ENCODE measurements at places on chromosomes 3 and 15.
A peak's percentile ranks its signal among the peaks of the same experiment; 100 is the strongest.

- DNase-seq, result no peak
Measured at GRCh38 chr15:29031502-29032228, 145.9 kb downstream of the APBA2 start.

DNA sequence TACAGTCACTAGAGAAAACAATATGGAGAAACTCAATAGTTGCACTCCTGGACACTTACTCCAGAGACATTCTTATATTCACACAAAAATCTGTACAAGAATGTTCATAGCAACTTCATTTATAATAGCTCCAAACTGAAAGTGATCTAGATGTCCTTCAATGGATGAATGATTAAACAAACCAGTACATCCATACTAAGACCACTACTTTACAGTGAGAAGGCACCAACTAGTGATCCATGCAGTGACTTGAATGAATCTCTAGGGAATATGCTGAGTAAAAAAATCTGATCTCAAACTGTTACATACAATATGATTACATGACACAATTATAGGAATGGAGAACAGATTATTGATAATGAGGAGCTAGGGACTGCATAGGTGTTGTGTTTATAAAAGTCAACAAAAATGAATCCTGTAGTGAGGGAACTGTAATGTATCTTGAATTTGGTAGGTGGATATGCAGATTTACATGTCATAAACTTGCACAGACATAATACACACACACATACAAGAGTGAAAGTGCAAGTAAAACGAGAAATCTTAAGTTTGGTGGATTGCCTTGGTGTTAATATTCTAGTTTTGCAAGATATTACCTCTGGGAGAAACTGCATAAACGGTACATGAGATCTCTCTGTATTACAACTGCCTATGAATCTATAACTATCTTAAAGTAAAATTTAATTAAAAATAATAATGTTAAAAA is 85.7 kb downstream of the SPATA16 start:
- DNase-seq, result no peak

- DNase-seq, result peak; percentile 16
Measured at GRCh38 chr15:28123408-28124023, 24.4 kb upstream of the OCA2 start.

DNA sequence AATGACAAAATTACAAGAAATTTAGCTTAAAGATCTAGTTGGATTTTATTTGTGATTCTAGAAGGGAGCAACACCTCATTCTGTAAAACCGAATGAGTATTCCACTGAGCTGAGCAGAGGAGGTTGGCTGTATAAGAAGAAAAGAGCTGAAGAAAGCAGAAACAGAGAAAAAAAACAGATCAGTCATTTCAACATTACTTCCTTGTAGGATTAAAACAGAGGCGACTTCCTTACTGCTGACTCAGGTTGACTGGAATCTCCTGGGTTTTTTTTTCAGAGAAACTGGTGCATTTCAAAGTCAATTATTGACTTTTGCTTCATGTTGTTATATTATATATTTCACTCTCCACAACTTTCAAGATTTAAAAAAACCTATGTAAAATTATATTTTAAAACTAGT is 368.1 kb upstream of the UBE2E2 start:
- no peak for DNase-seq

GRCh38 chr3:38254872-38255271 is 10.7 kb upstream of the SLC22A13 start:
- no peak for DNase-seq

GRCh38 chr3:168881804-168882203 is 781.7 kb downstream of the MECOM start:
- DNase-seq, result no peak

- DNase-seq, result no peak
Measured at GRCh38 chr3:191051037-191051436, 148.0 kb upstream of the OSTN start.

GRCh38 chr3:169662132-169662842 is 1.2 kb downstream of the MECOM start:
- peak; percentile 57 for DNase-seq

- DNase-seq, result no peak
Measured at GRCh38 chr3:170247875-170248274, 25.7 kb downstream of the PRKCI start.

DNA sequence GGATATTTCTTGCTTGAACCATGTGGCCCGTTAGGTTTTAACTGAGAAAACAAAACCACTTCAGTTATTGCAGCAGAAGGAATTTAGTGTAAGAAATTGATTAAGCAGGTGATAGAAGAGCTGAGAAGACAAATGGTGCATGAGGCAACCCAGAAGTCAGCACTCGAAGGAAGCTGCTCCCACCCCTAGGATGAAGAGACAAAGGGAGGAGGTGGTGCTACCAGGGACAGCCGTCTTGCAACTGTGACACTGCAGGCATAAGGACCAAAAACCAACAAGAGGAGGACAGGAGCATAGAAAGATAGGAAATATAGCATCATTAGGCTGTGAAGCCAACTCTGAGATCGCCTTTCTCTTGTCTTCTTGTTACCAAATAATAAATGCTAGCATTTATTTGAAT is 89.0 kb downstream of the IL20RB start:
- DNase-seq, result no peak

- DNase-seq, result no peak
Measured at GRCh38 chr3:189395825-189396224, 224.1 kb downstream of the TPRG1 start.

DNA sequence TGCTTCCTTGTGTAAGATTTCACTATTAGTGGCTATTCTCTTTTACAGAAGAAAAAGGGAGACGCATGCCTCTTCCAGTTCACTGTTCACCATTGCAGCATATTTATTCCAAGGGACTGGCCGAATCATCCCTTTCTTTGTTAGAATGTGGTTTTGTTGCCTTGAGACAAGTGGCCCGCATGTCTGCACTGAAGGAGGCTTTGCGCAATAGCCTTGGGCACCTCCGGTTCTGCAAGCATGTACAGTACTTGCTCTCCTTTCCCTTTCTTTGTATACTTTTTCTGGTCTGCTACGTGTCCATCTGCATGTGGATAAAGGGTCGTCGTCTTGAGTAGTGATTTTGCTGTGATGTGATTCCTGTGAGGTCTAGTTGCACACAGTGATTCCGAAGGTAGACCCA is 43.0 kb downstream of the FLNB start:
- no peak for DNase-seq

- DNase-seq, result no peak
Measured at GRCh38 chr3:10772271-10773161, 43.5 kb upstream of the SLC6A11 start.

GRCh38 chr15:76337696-76338485 is 1.3 kb downstream of the ISL2 start:
- no peak for DNase-seq

- DNase-seq, result no peak
Measured at GRCh38 chr3:151894219-151894618, 20.8 kb downstream of the SUCNR1 start.

DNA sequence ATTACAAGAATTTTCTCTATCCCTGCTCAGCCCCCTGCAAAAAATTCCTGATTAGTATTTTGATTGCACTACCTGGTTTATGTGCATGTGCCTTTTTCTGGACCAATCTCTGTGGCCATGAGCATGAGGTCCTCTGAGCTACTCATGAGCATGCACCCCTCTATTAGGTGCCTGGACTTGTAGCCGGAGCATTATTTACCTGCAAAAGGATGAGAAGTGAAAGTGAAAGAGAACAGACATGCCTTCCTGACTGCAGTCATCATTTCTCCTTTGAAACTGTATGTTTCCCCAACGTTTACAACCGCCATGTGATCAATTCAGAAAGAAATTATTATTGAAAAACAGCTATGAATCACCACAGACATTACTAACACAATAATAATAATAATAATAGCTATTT is 1008.8 kb downstream of the ROBO2 start:
- no peak for DNase-seq

DNA sequence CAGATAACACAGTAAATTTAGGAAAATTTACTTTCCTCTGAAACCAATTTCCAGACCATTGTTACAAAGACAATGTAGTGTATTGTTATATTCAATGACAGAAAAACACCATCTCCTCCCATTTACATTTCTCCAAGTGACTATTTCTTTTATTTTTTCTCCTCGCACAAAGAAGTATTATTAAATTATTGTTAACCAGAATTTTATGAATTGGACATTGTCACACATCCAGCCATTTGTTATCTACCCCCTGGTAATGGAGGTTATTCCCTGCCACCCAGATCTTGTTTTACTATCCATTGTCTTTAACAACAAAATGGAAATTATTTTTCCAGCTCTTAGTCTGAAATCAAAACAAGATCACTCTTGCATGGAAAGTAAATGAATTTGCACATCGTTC is 511.3 kb downstream of the FGF12 start:
- DNase-seq, result no peak

DNA sequence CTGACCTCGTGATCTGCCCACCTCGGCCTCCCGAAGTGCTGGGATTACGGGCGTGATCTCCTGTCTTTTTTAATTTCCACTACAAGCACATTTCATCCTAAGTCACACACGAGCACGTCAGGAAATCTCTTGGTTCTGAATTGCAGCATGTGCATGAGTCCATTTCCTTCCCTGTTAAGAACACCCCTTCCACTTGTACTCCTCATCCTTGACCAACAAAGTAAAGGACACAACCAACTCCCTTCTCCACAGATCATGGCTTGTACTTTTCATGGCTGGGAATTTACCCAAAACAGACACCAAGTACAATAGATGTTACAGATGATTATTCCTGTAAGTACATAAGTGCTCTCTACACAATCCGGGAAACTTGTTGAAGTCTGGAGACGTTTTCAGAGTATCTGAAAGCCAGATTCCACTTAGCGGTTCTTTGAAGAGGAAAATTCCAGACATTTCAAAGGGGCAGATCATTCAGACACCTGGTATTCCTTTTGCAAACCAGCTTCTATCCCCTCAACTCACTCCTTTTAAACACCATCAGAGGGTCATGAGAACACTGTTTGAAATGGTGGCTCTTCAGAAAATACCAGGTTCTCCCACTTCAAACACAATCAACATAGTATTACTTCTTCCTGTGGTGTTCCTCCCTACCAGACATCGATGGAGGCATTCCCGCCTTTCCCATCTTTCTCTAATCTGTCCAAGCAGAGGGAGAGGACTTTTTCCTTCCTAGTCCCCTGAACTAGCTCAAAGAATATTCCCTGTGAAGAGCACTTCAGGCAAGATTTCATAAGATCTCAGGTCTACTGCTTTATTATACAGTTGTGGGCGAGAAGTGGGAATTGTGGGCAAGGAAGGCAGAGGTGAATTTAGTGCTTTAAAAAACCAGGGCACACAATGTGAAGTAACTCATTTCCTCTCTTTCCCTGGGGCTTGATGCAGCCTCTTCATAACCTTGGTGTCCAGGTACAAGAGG is 80.1 kb upstream of the TSC22D2 start:
- DNase-seq, result no peak

- no peak for DNase-seq
Measured at GRCh38 chr3:71208211-71209095, 375.1 kb downstream of the FOXP1 start.

DNA sequence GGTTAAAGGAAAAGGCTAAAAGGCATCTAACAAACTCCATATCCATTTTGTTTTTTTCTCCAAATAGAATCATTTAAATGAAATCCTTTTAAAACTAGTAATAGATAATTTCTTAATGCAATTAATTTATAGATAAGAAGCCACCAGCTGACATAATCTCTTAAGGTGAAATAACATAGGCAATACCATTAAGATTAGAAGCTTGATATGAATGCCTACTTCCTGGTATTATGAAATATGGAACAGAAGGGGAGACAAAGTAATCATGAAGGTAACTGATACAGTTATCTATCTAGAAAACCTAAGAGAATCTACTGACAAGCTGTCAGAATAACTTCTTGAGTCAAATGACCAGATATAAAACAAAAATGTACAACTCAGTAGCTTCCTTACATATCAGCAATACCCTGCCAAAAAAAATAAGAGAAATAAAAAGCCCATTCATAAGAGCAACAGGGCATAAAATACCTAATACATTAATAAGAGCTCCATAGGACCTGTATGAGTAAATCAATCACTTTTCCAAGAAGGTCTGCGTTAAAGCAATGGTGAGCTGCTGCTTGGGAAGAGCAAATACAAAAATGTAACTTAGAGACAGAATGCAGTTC is 10.7 kb downstream of the EHD4 start:
- DNase-seq, result no peak

DNA sequence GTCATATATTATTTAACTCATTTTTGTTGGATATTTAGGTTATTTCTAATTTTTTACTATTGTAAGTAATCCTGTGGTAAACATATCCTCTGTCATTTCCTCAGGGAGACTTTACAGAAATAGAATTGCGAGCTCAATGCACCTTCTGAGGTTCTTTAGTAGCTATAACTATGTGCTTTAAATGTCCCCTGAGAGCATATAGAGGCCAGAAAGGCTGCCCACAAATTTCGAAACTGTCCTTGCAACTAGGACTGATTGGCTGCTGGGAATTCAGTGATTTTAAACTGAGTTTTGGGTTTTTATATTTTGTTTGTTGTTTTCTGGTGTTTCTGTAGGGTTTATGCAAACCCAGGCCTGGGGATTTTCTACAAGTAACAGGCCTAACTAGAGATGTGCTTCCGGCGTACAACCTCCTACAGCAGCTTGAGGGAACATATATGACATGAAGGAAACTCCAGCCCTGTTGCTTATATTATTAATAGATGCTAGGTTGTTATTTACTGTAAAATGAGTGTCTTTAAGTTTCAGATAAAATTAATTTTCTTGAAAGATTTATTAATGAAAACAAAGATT is 29.1 kb upstream of the P4HTM start:
- DNase-seq, result no peak

- no peak for DNase-seq
Measured at GRCh38 chr3:4467522-4467867, 426 bp upstream of the SUMF1 start.

DNA sequence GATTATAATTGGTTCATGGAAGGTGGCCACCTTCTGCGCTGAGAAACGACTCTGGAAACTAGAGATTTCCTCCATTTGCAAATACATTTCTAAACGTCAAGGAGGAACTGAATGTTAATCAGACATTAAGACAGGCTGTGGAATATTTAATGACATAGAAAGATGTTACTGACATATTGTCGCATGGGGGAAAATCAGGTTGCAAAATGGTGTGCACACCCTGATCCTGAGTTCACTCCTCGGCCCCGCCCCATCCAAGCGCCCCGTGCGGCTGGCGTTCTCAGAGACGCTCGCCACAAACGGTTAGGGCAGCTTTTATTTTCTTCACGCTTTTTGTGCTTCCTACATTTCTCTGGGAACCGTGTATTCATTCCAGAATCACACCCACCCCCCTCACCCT is 10.7 kb downstream of the H1-8 start:
- peak; percentile 25 for DNase-seq

GRCh38 chr3:127073941-127074820 is 91.3 kb downstream of the PLXNA1 start:
- DNase-seq, result no peak

DNA sequence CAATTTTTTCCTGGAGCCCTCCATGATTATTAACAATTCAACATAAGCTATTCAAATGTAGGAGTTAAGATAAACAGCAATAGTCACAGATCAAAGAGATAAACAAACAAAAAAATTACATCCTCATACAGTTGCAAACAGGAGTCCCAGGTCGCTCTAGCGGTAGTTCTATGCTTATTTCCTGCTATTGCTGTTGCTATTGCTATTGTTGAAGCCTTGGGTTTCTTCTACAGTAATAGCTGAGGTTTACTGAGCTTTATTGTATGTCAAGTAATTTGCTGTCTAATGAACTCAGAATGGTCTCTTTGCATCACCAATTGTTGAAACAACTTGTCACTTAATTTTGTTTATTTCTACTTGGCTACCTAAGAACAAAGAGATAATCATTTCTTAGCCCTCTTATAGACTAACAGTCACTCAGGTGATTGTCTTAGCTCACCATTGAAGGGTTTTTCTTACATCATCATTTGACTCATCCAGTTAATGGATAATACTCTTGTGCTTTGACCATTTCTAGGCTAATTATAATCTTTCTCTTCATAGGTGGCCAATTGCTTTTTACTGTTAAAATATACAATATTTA is 654.6 kb downstream of the MECOM start:
- no peak for DNase-seq
